ENCODE measurements at places on chromosomes 4 and X. TPM values are rescaled to one million over a fixed set of nuclear protein-coding genes. Genes with fewer than 3 reads are reported as not detected.
A peak's percentile ranks its signal among the peaks of the same experiment; 100 is the strongest.

DNA sequence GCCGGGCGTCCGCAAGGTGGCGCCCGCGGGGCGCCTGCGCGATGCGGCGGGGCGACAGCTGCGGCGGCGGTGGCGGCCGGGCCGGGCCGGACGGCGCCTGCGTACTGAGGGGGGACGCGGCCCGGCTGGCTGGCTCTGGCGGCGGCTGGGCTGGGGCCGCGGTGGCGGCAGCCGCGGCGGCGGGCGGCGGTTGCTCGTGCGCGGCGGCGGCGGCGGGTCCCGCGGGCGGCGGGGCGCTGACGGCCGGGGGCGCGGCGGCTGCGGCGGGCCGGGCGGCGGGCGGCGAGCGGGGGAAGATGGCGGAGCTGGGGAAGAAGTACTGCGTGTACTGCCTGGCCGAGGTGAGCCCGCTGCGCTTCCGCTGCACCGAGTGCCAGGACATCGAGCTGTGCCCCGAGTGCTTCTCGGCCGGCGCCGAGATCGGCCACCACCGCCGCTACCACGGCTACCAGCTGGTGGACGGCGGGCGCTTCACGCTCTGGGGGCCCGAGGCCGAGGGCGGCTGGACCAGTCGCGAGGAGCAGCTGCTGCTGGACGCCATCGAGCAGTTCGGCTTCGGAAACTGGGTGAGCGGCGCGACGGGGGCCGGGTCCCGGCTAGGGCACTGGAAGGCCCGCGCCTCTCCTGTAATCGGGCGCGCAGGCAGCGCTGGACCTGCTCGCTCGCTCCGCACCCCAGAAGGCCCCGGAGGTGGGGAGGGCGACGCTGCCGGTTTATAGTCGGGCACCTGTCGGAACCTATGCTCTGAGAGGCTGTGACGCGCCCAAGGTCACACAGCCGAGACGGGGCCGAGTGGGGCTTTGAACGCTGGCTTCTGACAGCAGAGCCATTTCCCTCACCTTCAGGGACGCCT lies at the start of gene TADA2B:
Gene TADA2B (plus strand): TSS at position 89 of the 853 bp plus-strand sequence. CDS start 208 bp downstream, at position 297.
- no peak for DNase-seq

- no peak for DNase-seq
These were observed 26.6 kb upstream of the C4orf50 start for GRCh38 chr4:6044805-6045204.

GRCh38 chr4:88531549-88531948 lies 8.0 kb upstream of the PYURF start:
- DNase-seq: no peak

DNA sequence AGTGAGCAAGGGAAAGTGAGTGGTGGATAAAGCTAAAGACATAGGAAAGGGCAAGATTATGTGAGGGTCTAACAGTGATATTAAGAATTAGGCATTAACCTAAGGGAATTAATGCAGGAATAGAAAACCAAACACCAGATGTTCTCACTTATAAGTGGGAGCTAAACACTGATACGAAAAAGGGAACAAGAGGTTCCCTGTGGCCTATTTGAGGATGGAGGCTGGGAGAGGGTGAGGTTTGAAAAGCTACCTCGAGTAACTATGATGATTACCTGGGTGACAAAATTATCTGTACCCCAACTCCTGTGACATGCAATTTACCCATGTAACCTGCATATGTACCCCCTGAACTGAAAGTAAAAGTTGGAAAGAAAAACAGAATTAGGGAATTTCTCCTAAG lies 79.0 kb downstream of the ANXA3 start:
- DNase-seq: no peak

DNA sequence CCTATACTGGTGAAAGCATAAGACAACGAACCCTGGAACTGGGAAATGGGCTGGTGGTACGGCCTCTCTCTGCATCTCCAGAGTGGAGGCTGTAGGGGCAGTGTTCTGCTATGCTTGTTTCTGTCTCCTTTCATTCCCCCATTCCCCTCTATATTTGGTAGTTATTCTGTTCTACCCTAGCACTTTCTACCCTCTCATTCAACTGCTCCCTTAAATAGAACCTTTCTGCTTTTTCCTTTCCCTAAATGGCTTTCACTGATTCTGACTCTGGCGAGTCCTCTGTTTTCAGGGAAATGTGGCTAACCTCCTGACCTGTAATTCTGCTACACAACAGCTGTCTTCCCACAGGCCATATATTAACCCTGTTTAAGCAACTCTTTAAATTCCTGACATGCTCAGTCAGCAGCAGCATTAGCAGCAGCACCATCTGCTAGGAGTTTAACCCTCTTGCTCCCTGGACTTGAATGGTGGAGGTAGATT lies 94.2 kb downstream of the CXCL13 start:
- DNase-seq: peak; percentile 84

GRCh38 chr4:88514557-88515511 lies 8.7 kb downstream of the PYURF start:
- no peak for DNase-seq

GRCh38 chrX:29318012-29318411 lies 730.8 kb downstream of the IL1RAPL1 start:
- no peak for DNase-seq

DNA sequence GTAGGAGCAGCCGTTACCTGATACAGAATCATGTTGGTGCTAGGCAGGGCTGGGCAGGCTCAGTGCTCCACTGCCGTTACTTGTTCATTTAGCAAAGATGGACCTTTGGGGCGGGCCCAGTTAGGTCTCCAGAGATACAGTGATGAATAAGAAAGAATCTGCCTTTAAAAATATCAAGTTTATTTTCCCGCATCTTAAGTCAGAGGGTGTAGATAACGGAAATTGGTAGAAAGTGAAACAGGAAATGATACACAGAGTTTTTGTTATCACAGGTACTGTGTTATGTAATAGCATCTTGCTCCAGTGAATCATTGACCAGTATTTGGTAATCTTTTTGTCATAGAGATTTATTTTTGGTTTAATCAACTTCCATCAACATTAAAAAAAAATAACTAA lies 5.5 kb downstream of the TMEM131L start:
- no peak for DNase-seq

GRCh38 chr4:100017637-100018310 lies 67.7 kb upstream of the H2AZ1 start:
- no peak for DNase-seq

- no peak for DNase-seq
These were observed 629.2 kb downstream of the KLHL13 start for GRCh38 chrX:117487421-117487820.

- no peak for DNase-seq
These were observed 98.0 kb downstream of the TBL1X start for GRCh38 chrX:9562851-9563250.

The ATP8A1 gene
- polyA plus RNA-seq: 27.3 TPM

Data from renal cortex interstitium (tissue), 15 donors.